ENCODE measurements at places on chromosomes 12 and 14.

DNA sequence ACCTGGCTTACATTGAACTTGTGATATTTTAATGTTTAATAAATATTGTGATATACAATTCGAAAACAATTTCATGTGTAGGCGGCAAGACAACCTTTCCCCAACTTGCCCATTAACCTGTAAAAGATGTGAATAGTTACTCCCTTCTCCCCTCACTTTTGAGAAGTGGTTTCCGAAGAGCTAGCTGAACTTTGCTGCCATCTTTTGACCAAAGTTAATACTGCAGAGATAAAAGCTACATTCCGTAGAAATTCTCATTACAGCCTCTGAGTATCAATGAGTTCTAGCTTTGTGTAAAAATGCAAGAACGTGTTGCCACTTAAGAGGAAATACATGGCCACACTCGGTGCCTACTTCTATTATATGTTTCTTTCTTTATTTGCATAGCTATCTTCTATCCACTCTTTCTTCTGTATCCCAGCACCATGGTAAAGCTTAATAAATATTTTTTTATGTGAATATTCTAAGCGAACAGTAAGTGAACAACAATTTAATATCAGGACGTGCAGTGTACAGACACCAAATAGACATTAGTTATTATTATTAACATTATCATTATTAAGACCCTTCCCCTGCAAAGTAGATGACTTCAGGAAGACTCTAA lies 105.1 kb upstream of the TMEM260 start:
- DNase-seq, result no peak

DNA sequence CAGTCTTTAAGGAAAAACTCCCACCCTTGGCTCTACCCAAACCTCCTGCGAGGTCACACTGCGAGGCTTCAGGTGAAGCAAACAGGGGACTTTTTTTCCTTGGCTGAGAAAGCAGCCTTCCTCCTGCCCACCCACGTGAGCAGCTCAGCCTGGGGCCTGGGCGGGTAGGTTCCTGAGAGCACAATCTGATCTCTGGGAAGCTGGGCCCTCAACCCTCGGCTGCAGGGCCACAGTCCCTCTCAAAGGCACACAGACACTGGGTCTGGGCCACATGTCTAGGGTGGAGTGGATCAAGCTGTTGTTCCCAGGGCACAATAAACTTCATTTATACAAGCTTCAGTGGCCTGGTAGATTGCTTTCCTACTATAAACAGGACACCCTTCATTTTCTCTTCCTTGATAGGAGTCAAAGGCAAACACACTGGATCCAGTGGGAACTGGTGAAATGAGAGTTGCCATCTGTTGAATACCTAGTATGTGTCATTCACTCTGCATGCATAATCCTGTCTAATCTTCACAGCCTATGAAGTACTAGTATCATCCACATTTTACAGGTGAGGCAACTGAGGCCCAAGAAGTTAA lies 41.3 kb upstream of the PNMA1 start:
- no peak for DNase-seq

GRCh38 chr14:104852280-104852663 lies 12.8 kb upstream of the CEP170B start:
- DNase-seq, result no peak

DNA sequence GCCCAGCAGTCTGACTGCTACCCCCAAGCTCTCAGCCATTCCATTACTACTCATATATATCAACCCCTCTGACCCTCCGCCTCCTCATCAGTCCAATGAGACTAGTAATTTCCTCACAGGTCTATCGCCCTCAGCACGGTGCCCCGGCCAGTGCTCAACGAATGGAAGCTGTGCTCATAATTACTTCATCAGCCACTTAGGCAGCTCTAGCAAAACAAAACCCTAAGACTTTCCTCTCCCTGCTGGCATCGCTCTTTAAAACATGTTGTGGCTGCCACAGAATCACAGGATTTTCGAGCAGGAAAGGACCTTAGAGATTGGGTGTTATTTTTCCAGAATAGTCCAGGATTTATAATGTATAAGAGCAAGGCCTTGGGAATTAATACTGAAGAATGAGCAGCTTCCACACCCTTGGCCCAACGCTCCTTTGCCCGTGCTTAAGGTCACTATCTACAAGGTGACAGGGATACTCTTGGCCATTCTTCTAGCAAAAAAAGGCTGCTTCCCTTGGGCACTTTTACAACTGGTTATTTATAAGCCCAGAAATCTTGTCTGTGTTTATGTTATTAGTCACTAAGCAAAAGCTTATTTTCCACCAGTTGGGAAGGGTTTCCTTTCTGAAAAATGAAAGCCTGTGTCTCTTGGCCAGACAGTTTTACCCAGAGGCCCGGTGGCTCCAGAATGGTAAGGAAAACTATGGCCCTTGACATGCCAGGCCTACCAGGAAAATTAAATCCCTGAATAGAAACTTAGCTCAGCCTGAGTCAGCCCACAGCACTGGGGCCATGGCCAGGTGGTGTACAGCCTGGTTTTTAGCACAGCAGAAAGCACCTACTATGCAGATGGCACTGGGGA lies 47.9 kb downstream of the NUAK1 start:
- DNase-seq, result no peak

GRCh38 chr12:51970904-51971646 lies 19.6 kb downstream of the ACVR1B start:
- DNase-seq, result no peak

DNA sequence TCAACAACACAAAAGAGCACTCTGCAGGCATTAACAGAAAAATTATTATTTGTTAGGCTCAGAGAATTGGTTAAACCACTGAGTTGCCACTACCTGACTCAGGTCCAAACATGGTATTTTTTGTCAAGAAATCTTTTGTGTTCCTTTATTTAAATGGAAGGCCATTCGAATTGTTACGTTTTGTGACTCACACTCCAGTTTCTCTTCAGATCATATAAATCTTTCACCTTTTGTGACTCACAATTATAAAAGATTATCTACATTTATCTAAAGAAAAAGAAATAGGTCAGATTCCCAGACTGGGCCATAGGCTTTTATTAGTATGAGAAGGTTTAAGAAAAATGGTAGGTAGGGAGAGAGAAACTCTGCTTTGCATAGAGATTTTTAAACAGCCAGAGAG lies 669.8 kb downstream of the GALC start:
- no peak for DNase-seq

DNA sequence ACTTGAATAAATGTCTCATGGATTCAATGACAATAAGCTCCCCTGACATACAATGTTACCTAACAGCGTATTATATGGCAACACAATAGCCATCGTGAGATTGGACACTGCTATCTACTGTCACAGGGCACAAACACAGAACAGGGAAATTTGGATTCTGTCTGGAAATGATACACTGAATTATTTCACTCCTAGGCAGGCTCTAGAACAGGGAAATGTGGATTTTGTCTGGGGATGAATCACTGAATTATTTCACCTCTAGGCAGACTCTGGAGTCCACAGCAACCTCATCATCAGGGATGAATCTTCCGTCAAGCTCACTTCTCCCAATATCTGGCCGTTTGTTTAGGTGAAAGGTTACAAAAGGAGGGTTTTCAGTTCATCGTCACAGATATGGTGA lies 288.8 kb downstream of the TMEM132D start:
- DNase-seq, result no peak

DNA sequence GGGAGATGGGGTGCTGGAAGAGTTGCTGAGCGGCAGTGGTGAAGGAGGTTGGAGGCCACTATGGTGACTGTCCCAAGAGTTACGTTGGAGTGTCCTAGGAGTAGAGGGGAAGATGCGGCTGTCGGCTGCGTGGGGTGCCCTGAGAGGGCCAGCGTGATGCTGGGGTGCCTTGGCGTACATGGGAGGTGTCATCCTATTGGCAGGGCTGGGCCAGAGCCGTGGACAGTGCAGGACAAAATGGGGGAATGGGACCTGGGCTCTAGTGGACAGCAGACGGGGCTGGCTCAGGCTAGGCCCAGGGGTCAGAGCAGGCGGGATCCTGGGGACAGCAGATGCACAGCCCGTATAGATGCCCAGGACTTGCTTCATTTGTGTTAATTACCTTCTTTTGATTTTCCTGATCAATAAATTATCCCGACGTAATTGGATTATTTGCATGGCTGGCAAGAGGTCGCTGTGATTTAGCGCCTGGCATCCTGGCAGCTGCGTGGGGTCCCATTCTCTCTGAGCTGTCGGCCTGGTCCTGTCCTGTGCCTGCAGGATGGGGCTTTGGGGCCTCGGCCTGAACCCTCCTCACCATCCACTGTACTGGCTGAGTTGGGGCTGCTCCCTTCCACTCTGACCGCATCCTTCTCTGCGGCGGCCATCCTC lies 203.9 kb upstream of the C14orf180 start:
- no peak for DNase-seq

GRCh38 chr12:64745980-64746379 lies 13.2 kb downstream of the GNS start:
- no peak for DNase-seq

DNA sequence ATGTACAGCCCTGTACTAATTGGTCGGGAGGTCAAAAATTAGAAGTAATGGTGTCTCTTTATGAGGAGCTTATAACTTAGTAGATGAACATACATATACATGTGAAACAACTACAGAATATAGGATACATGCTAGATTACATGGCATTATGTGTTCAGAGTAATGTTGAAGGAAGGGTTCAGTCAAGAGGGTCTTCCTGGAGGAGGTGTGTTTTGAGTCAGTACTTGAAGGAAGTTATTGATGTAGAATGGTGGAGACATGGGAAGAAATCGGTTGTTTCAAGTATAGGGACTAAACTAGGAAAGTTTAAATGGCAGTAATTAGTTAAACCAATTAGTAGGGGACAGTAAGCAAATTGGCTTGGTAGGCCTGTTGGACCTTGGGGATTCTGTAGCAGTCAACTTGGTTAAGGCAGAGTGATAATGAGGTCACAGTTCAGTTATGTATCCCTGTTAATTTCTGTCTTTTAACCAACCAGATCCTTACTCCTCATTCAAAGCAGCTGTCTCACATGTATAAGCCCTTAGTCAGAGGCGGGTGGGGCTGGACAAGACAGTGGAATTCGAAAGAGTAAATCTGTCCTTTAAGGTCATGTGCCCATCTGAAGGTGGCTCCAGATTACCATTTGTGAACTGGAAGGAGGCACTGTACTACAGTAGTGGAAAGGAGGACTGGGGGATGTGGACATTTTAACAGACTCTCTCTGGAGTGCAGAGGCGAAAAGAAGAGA lies 3.5 kb upstream of the ANKRD52 start:
- peak; percentile 72 for DNase-seq

GRCh38 chr12:15000575-15000974 lies 27.7 kb downstream of the PDE6H start:
- no peak for DNase-seq

- no peak for DNase-seq
Observed at GRCh38 chr12:89781156-89781555, 72.5 kb upstream of the ATP2B1 start.

DNA sequence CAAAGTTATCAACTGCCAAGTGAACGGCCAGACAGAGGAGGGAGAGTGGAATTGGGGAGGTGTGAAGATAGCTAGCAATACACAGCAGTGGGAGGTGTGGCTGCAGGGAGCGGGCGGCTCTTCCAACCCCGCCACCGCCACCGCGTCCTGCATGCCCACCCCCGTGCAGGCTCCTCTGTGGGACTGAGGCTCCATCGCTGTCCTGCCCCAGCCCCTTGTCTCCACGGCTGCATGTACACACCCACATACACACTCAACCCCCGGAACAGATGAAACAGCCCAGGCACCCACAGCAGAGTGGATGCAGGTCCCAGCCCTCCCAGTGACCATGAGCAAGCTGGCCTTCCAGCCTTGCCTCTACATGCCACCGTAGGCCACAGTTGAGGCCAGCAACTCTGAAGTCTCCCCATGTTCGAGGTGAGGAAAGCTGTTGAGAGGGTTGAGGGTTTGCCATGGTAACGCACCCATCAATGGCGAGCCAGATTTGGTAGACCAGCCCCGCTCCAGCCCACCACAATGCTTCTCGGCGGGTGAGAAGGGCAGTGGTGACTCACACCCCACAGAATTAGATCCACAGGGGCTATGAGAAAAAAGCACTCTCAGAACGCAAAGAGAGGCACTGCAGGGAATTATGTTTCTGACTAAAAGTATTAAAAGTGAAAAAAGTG lies 39.3 kb downstream of the PITPNM2 start:
- no peak for DNase-seq

DNA sequence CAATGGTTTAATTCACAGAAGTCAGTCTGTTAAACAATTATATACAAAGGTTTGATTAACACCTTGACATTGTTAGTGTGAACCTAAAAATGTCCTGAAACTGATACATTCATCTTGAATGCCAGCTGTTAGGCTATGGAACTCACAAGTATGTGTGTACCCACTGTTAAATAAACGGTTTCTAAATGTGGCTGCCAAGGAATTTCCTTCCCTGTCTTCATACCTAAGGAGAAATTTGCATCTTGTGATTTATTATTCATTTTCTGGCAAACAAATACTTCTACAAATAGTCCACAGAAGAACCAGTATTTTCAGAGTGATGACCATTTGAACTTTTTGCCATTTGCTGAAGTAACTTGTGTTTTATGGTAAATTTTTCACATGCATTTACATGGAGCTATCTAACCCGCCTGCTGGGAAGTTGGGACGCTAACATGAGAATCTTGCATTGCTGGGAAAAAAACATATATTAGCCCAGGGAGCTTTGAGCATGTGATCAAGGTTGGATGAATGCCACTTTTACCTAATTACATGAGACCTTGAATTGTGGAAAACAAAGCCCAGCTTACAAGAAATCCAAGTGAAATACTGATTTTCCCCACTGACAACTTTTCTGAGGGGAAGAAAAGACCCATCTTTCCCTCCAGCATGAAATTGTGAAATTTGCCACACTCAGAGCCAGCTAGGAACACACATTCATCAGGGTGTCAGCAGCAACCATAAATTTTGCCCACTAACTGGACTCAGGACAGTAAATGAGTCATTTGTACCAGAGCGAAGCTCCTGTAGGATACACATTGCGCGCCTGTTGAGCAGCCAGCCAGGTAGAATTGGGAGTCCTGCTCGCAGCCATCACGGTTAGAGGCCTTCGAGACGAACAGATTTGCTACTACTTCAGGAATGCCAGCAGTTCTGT lies 118.0 kb downstream of the KICS2 start:
- DNase-seq, result no peak

- no peak for DNase-seq
Observed at GRCh38 chr14:104155513-104155912, 17.1 kb downstream of the KIF26A start.

DNA sequence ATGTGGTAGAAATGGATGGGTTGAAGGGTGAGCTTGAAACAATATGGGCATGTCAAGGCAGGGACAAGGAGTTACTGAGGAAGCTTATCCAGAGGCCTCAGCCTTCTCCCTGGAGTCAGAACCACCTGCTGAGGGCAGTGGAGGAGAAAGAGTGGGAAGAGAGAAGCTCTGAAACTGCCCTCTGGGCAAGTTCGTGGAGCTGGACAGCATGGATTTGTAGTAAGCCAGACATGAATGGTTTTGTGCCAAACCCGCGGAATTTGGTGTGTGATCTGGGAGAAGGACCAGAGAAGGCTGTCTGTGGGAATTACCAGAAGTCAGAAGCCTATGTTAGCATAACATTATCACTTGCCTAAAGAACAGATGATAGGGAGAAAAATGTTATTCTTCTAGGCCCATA lies 164.8 kb downstream of the SLC41A2 start:
- DNase-seq, result no peak

GRCh38 chr12:132664206-132665148 lies 22.7 kb downstream of the POLE start:
- no peak for DNase-seq

- DNase-seq, result no peak
Observed at GRCh38 chr12:100741084-100741711, 53.4 kb upstream of the ANO4 start.
